CD4-positive, alpha-beta T cell treated with Interleukin-4 for 4 hours (primary cell): ENCODE measurements at places on chromosomes 11 and 22.

- no peak for DNase-seq
These were observed 7.3 kb downstream of the CRYBB3 start for GRCh38 chr22:25206998-25207397.

GRCh38 chr11:12167061-12168000 is 56.9 kb downstream of the MICAL2 start:
- peak; percentile 23 for DNase-seq

DNA sequence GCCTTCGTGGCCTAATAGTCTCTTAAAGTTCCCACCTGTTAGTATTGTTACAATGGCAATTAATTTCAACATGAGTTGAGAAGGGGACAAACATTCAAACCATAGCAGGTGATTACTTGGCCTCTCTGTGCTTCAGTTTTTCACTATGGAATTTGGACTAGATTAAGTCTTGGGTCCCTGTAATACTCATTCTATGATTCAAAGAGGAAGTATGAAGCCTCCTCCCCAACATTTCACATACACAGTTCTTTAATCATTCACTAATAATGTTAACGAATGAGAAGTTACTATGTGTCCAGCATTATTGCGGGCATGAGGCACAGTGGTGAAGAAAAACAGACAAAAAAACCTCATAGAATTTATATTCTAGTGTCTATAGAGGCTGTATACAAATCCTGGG is 19.9 kb upstream of the USP47 start:
- no peak for DNase-seq

DNA sequence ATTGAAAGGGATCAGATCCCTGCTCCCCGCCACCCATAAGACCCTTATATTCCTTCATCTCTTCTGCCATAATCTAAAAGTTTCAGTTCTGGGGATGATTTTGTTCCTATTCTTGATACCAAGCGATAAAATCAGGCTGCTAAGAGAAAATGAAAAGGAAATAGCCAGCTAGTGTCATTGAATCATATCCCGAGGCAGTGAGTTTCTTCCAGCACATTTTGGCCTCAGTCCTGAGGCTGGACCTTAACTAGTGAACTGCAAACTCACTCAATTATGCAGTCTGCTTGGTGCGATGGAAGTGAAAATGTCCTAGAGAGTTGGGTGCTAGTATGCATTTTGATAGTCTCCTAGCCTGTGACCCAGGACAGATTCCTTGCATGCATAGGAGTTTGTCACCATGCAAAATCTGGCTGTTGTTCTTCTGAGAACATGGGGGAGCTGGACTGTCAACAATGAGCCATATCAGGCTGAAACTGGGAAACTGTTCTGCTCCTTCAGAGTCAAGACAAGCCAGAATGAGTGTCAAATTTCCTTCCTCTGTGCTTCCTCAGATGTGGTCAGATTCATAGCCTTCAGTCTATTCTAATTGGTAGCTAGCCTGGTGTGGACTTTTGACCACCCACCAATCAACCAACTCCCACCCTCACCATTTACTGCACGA is 102.9 kb downstream of the CCDC81 start:
- DNase-seq, result no peak

- peak; percentile 28 for DNase-seq
These were observed 2.8 kb downstream of the SIPA1 start for GRCh38 chr11:65640483-65641296.

GRCh38 chr22:35312198-35313059 is 12.7 kb downstream of the TOM1 start:
- DNase-seq, result no peak

DNA sequence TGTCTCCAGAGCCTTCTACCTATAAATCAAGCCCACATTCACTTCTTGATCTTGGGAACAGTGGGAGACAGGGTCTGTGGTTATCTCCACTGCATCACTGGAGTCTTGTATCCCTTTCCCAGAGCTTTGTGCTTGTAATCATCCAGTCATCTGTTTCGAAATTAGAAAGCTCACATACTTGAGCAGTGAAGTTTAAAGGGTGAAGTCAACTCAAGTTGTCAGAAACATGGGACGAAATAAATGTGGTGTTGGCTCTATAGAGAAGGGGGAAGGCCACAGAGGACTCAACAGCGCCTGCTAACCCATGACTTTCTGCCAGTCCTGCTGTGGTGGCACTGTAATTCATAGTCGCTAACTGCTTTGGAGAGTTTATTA is 197.5 kb downstream of the DBX1 start:
- DNase-seq, result no peak

DNA sequence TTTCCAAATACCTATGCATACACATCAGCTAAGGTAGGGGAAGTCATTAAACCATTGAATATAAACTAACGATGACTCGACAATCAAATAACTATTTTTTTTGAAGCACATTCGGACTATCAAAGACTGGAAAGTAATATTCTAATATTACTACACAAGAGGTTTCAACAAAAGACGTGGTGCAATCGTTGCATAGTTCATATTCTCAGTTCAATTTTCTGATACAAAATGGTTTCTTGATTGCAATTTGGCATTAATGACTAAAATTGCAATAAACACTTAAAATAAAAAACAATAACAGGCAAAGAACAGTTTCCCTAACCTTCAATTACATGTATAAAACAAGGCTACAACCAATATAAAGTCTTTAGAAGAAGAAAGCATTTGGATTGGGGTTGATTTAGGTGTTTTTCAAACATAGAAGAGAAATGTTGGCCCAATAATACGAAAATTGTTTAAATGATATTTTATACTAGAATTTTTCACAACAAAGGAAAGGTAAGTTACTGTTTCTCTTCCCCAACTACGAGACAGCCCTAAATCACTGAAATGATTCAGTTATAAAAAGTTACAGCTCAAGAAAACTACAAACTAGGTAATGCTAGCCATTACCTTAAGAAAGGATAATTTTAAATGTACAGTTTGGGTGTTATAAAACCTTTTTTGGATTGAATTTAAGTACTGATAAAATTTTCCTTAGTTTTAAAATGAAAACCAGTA is 17.6 kb downstream of the BLID start:
- DNase-seq, result no peak

GRCh38 chr11:106990331-106990730 is 27.9 kb downstream of the GUCY1A2 start:
- DNase-seq, result no peak

- no peak for DNase-seq
These were observed 274.0 kb downstream of the SOX6 start for GRCh38 chr11:16082095-16083055.

- no peak for DNase-seq
These were observed 10.6 kb upstream of the INSC start for GRCh38 chr11:15104166-15104565.
